ENCODE measurements at places on chromosomes 1 and 21. TPM values are rescaled to one million over a fixed set of nuclear protein-coding genes. Genes with fewer than 3 reads are reported as not detected.

Gene OBSCN
- 30.2 TPM for total RNA-seq

Gene SLAMF6
- total RNA-seq, result under 0.01 TPM

Gene ANGPTL3
- total RNA-seq, result not detected

Gene NUCKS1
- total RNA-seq, result 234 TPM

Gene USH2A
- total RNA-seq, result under 0.01 TPM

Gene CTSK
- total RNA-seq, result 6.9 TPM

Gene CCDC24
- 5.3 TPM for total RNA-seq

Gene OR2AK2
- total RNA-seq, result 0.41 TPM

Data from frontal cortex (tissue), 4 donors.